Gastrocnemius medialis (tissue), 4 donors: ENCODE measurements at places on chromosomes 5 and 9.

DNA sequence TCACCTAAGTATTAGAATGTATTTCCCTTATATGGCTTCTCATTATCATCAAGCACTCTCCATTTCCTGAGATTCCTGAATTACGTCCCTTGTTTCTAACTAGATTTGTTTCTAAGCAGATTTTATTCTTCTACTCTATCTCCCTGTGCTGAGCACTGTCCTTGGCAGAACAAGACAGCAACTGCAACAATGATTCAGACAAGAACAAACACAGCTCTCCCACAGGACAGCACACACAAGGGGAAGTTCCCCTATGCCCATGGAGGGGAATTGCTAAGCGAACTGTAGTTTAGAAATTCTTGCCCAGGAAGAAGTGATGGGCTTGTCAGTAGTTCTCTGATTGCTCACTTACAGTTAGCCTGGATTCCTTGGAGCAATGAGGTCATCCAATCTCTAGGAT lies 759.9 kb downstream of the DTWD2 start:
- no peak for DNase-seq

DNA sequence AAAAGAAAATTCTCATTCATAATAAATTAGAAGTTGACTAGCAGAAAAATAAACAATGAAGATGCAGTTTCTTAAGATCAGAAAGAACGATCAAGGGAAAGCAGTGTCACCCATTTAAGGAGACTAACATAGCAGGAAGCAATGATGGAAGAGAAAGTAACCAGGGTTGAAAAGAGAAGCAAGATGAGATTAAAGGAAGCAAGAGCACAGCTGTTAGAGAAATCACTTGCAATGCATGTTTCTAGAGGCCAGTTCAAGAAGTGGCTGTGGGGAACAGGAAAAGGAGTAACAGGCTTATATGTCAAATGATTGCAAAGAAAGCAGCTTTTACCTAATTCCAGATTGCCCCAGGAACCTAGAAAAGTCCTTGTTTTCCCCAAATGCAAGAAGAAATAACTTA lies 46.8 kb upstream of the SLC1A1 start:
- no peak for DNase-seq

DNA sequence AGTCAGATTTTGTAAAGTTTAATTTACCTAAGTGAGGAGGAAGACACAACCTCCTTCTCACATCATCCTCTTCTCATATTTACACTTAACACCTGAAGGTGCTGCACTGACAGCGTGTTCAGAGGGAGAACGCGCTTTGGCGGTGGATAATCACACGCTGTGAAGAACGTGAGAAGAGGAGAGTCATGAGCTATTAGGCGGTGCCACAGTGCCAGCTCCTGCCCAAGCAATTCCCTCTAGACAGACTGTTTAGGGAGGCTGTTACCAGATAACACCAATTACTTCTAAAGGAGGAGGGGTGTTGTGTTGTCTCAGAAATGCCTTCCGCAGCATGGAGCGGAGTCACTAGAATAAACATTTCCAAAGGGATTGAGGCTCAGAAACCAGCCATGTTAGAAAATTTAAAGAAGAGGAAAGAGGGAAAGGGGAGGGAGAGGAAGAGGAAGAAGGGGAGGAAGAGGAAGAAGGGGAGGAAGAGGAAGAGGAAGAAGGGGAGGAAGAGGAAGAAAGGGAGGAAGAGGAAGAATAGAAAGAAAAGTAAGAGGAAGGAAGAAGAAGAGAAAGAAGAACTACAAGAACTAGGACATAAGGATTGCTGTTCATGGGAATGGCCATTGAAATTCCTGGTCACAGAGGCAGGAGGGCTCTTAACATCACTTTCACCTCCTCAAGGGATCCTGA lies 37.3 kb upstream of the WWC1 start:
- no peak for DNase-seq

DNA sequence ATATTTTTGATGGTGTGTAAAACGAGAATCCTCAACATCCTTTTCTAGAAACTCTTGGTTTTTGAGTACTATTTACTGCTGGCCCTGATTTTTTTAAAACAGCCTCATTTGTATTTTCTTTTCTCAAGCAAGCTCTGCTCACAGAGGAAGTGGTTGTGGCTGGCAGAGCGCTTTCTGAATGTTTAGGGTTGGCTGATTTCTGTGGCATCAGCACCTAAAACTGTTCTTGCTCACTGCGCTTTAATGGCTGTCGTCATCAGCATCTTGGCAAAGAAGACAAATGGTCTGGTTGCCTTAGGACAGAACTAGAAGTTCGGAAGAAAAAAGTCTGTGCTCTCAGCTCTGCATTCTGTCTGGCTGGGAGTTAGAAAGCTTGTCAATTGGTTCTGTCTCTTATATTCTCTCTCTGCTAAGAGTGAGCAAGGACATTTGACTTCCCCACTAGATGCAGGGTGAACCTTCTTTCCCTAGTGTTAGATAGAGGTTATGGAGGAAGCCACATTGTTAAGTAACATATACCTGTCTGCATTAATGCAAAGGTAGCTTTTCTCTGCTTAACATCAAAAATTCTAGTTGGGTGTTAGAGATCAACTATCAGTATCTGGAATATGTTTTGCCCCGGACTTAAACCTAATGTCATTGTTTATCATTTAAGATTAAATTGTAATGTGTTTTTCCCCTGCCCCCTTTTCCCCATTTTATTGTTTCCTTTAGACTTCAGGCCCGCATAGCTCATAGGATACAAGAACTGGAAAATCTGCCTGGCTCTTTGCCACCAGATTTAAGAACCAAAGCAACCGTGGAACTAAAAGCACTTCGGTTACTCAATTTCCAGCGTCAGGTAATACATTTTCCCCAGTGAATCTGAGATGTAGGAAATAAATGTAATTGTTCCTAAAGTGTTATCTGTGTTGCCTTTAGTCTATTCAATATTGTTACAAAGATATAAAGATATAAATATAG lies 39.0 kb downstream of the SMARCA2 start:
- DNase-seq = peak; percentile 4

DNA sequence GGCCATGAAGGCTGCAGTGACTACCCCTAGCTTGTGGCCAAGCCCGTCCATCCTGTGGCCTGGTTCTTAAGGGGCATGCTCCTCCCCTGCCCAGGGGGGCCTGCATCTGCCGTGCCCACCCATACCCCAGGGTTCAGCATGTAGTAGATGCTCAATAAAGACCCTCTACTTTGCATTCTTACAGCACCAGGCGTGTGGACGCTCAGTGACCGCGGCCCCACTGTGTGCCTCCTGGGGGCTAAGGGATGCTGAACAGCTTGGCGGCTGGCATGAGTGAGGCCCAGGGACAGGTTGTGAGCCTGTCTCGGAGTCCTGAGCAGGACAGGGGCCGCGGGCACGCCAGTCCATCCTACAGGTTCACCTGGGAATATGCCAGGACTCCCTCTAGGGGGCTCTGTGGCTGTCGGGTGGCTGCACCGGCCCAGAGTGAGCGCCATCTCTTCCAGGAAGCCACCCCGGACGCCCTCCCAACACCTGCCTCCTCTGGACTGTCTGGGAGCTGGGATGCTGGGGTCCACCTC lies 9.1 kb downstream of the NOTCH1 start:
- DNase-seq = no peak

- DNase-seq = no peak
These were observed 8.1 kb upstream of the RAD23B start for GRCh38 chr9:107274953-107275422.

GRCh38 chr9:128325629-128326028 lies 3.0 kb downstream of the COQ4 start:
- DNase-seq = no peak

GRCh38 chr9:20872340-20872977 lies 159.0 kb downstream of the HACD4 start:
- DNase-seq = no peak

- DNase-seq = peak; percentile 47
These were observed 10.6 kb upstream of the P4HA2 start for GRCh38 chr5:132238169-132238744.
